ENCODE measurements at places on chromosomes 2 and 18.

DNA sequence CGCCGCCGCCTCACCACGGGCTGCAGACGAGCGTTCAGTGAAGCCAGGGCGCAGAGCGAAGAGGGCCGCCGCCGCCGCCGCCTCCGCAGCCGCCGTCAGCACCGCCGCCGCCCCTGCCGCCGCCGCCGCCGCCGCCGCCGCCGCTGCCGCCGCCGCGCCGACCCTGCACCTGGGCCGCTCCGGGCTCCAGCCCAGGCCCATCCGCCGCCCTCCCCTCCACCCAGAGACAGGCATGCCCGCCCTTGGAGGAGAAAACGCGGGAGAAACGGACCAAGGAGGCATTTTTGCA, 3.0 kb downstream of the POU3F3 start:
- no peak for ATAC-seq
- H3K4me3 ChIP-seq = peak overlapping the region; percentile 56
- peaks cover 11% of the 10 kb centered on the region for H3K36me3 ChIP-seq
- H3K4me1 ChIP-seq = peaks cover 44% of the 10 kb centered on the region
- H3K27ac ChIP-seq = no peak overlapping the region

GRCh38 chr2:134623796-134624195, 95.0 kb downstream of the TMEM163 start:
- peak; percentile 91 for ATAC-seq
- no peaks in the 10 kb centered on the region for H3K27me3 ChIP-seq
- peaks cover 8% of the 10 kb centered on the region for H3K36me3 ChIP-seq

- H3K27ac ChIP-seq = no peak overlapping the region
- no peaks in the 10 kb centered on the region for H3K36me3 ChIP-seq
- ATAC-seq = no peak
- no peaks in the 10 kb centered on the region for H3K4me1 ChIP-seq
Observed at GRCh38 chr18:39871961-39872360, 2083.1 kb upstream of the PIK3C3 start.

GRCh38 chr2:160568856-160569255, 75.2 kb upstream of the RBMS1 start:
- no peak overlapping the region for H3K27ac ChIP-seq
- peaks cover 9% of the 10 kb centered on the region for H3K27me3 ChIP-seq

DNA sequence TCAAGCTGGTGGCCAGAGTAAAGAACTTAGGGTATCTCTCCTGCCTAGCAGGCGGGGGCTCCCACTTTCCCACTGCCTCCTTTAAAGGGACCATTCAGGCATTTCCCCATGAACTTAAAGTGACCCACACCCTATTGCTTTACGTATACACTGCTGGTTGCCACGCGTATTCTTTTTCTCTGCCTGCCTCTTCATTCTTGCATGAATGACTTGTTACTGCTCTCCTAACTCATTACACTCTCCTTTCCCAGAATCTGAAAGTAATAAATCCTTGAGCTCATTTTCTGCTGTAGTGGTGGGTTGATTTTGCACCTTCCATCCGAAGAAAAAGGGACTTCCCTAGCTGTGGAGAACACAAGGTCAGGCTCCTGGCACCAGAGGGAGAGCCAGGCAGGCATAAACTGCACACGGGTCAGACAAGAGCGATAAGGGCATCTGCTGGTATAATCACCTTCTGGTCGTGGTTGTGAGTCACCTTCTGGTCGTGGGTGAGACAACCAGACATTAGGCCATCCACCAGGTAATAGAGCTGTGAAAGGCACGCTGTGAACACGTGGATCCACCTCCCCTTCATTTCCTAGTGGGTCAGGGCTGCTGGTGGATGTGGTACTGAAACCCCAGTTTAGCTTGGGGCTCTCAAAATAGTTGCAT, 950.3 kb downstream of the SOCS6 start:
- no peak overlapping the region for H3K27ac ChIP-seq
- H3K4me1 ChIP-seq = no peaks in the 10 kb centered on the region
- no peak overlapping the region for H3K4me3 ChIP-seq
- H3K36me3 ChIP-seq = no peaks in the 10 kb centered on the region
- H3K27me3 ChIP-seq = no peaks in the 10 kb centered on the region

GRCh38 chr2:132515010-132515409, 98.4 kb downstream of the GPR39 start:
- no peak overlapping the region for H3K4me3 ChIP-seq
- no peak overlapping the region for H3K27ac ChIP-seq
- no peaks in the 10 kb centered on the region for H3K27me3 ChIP-seq
- ATAC-seq = no peak

DNA sequence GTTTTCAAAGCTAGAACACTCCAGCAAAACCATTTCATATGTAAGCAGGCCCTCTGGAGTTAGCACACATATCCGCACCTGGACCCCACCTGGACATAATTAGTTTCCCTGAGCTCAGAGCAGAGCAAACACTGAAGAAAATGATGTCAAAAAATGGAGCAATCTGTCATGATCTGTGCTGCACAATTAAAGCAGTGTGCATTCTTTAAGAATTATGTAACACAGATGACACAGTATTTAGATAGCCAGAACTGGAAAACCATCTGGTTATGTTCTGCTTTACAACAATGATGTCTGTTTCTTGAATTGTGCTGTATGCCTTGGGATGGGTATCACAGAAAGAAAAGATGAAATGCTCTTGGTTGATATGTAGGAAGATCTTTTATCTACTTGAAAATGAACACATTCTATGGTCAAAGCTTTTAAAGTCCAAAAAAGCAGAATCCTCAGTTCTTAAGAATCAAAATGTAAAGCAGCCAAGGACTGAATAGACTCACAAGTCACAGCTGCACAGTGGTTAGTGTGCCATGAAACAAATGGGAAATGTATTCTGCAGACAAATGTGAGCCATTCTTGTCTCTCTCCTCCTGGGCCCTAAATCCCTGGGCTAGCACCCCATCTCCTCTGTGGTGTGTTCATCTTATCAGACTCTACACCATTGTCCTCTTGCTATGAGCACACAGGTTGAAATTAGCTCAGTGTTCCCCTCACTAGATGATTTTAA, 36.8 kb downstream of the HRH4 start:
- H3K27ac ChIP-seq = no peak overlapping the region
- no peak overlapping the region for H3K4me3 ChIP-seq
- H3K4me1 ChIP-seq = peaks cover 8% of the 10 kb centered on the region

DNA sequence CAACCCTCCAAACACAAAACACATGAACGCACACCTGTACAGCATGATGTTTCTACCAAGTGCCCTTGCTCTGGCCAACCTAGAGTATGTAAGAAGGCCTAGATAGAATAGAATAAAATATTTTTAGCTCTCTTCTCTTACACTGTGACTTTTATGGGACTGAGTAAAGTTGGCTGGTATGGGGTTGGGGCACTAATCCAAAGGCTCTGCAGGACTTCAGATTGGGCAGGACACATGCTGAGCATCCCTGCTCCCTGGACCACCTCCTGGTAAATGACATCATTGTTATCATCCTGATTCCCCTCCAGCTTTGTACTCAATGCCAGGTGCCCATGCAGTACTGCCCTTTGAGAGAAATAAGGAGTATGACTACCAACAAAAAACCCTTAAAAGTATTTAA, 322.2 kb downstream of the SLC8A1 start:
- H3K27me3 ChIP-seq = no peaks in the 10 kb centered on the region
- H3K4me3 ChIP-seq = no peak overlapping the region
- H3K27ac ChIP-seq = no peak overlapping the region
- no peak for ATAC-seq
- H3K4me1 ChIP-seq = no peaks in the 10 kb centered on the region

- H3K27ac ChIP-seq = no peak overlapping the region
- peaks cover 40% of the 10 kb centered on the region for H3K27me3 ChIP-seq
- H3K4me3 ChIP-seq = no peak overlapping the region
- no peaks in the 10 kb centered on the region for H3K4me1 ChIP-seq
- ATAC-seq = no peak
- no peaks in the 10 kb centered on the region for H3K36me3 ChIP-seq
Observed at GRCh38 chr18:50181590-50181989, 13.4 kb downstream of the MYO5B start.

- H3K27ac ChIP-seq = no peak overlapping the region
- H3K36me3 ChIP-seq = no peaks in the 10 kb centered on the region
- H3K4me3 ChIP-seq = no peak overlapping the region
Observed at GRCh38 chr2:190082118-190082517, 19.6 kb upstream of the MSTN start.

- no peaks in the 10 kb centered on the region for H3K36me3 ChIP-seq
- no peaks in the 10 kb centered on the region for H3K4me1 ChIP-seq
- no peak overlapping the region for H3K4me3 ChIP-seq
Observed at GRCh38 chr18:69400976-69401225, 213 bp downstream of the DOK6 start.
